Suprapubic skin (tissue), 4 donors: ENCODE measurements at places on chromosomes 7 and 10. TPM values are rescaled to one million over a fixed set of nuclear protein-coding genes. Genes with fewer than 3 reads are reported as not detected.

MYL10 gene
- total RNA-seq: not detected

FEZF1 gene
- total RNA-seq: not detected

NUTM2A gene
- total RNA-seq: 1.4 TPM

ASAH2B gene
- total RNA-seq: 1.0 TPM

SUN3 gene
- not detected for total RNA-seq

SPOCK2 gene
- 1.5 TPM for total RNA-seq

BAMBI gene
- total RNA-seq: 14.6 TPM

RAB11FIP2 gene
- 15.3 TPM for total RNA-seq

NKX1-2 gene
- 0.56 TPM for total RNA-seq

WEE2 gene
- not detected for total RNA-seq

SLC16A9 gene
- 0.81 TPM for total RNA-seq

JCAD gene
- total RNA-seq: 6.7 TPM

CCZ1 gene
- total RNA-seq: 60.6 TPM

GPER1 gene
- total RNA-seq: 2.9 TPM

PPP1R17 gene
- total RNA-seq: not detected

NOD1 gene
- 9.2 TPM for total RNA-seq
